T follicular helper cell (primary cell): ENCODE measurements at places on chromosomes 11 and 22.

DNA sequence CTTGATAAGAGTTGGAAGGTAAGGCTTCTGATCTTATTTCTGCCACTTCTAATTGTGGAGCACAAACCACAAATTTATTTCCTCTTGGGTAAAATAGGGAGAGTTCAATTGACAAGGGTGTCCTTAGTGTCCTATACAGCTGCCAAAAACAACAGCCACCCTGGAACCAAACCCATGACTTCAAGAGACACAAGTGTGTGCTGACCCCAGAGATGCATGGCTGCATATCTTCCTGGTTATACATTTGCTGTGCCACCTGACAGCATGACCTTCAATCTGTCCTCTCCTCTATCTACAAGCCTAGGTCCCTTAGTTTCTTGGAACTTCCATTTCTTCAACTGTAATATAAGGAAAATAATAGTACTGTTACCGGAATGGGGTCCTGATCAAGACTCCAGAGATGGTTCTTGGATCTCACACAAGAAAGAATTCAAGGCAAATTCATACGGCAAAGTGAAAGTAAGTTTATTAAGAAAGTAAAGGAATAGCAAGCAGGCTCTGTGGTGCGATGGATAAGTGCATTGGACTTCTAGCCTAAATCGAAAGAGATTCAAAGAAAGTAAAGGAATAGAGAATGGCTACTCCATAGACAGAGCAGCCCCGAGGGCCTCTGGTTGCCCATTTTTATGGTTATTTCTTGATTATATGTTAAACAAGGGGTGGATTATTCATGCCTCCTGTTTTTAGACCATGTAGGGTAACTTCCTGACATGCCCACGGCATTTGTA, 15.5 kb upstream of the TMEM123 start:
- DNase-seq, result no peak

GRCh38 chr11:75593286-75593915, 31.3 kb downstream of the SERPINH1 start:
- no peak for DNase-seq

DNA sequence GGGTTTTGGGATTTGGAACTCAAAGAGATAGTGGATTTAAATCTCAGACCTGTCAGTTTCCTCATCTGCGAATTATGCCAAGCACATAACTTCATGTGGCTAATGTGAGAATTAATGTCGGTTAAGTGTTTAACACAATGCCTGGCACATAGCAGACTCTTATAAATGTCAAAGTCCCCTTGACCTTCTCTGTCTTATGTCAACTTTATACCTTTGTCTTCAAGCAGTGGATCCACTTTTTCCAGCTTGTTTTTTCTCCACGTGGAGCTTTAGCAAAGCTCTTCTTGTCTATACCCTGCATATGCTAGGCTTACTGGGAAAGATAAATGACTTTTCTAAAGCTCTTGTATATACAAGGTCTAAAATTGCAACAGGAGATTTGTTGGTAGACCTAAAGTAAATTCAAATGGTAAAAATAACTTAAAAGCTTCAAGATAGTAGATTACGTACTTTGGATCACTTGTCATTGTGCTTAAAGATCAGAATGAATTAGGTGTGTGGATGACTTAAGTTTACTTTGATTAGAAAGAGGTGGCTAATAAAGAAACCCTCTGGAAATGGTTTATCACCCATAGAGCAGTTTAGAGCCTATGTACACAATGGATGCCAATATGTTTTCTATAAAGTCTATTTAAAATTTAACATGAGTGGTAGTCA, 318.3 kb upstream of the SORL1-AS1 start:
- no peak for DNase-seq

GRCh38 chr11:75893251-75893650, 78.2 kb downstream of the UVRAG start:
- no peak for DNase-seq

DNA sequence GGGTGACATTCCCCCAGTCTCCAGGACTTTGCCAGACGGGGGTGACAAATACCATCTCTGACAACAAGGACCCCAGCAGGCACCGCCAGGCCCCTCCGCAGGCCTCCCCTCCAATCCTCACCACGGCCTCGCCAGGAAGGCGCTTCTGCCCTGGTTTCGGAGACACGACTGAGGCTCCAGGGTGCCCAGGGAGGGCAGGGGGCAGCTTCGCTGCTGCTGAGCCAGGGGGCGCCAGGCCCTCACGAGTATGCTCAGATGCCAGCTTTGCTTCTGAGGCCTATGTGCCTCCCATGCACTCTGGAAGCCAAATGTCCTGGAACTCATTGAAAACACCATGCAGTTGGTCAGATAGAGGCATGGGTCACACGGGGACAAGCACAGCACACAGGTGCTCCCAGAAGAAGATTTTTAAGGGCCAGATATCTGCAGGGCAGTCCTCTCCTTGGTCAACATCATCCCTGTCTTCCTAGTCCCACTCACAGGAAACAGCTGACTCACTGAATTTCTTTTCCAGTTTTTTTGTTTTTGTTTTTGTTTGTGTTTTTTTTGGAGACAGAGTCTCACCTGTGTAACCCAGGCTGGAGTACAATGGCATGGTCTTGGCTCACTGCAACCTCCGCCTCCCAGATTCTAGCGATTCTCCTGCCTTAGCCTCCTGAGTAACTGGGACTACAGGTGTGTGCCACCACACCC, 19.9 kb downstream of the BID start:
- no peak for DNase-seq

DNA sequence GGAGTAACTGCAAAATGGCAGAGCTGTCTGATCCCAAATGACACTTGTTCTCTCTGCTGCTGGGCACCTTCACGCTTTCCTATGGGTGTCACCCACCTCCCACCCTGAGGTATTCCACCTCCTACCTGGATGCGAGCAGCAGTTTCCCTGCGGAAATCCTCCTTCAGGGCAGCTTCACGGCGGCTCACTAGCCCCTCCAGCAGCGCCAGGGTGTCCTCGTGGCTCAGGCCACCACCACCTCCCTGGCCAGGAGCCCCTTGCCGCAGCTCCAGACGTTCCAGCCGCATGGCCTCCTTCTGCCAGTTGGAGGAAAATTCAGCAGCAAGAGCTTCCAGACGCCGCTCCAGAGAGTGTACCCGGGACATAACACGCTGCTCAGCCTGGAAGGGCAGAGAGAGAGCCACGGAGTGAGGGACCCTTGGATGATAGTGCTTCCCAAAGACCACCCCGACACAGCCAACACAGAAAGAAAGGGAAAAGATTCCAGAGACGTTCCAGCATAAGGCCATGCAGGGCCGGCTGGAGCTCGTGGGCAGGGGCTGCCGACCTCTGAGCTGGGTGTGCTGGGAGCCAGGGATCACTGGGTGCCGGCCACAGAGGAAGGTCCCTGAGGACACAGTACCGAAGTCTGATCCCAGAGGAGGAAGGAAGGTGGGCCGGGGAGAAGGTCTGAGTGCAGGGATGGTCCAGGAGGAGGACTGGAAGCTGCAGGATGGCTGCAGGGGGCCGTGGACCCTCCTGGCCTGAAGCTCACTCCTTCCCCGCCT, 13.4 kb downstream of the SUN2 start:
- DNase-seq, result no peak

GRCh38 chr11:103668859-103669258, 367.6 kb upstream of the DDI1 start:
- no peak for DNase-seq

- DNase-seq, result no peak
Measured at GRCh38 chr11:78061921-78062311, 1.7 kb upstream of the THRSP start.

GRCh38 chr22:50225200-50225969, 19.4 kb downstream of the TUBGCP6 start:
- DNase-seq, result no peak

- DNase-seq, result no peak
Measured at GRCh38 chr11:86795949-86796348, 4.4 kb upstream of the PRSS23 start.

- DNase-seq, result no peak
Measured at GRCh38 chr11:95134491-95134890, 44.8 kb downstream of the ENDOD1 start.

- no peak for DNase-seq
Measured at GRCh38 chr11:112580864-112581263, 320.2 kb upstream of the PLET1 start.

DNA sequence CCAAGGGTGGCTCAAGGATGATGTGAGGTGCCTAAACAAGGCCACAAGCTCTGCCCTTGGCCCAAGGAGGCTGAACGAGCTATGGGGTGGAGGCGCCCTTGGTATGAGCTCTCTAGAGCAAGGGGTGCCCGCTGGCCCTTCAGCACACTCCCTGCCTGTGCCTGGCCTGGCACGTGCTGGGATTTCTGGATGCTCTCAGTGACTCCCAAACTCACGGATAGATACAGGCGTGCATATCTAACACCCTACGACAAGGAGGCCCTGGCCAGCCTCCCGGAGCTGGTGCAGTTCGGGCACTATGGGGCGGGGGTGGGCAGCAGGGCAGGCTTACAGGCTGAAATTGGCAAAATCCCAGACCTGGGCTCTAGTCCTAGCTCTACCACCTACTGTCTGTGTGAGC, 30.6 kb downstream of the SCUBE1 start:
- no peak for DNase-seq

GRCh38 chr11:112968941-112969713, 7.9 kb downstream of the NCAM1 start:
- DNase-seq, result no peak

DNA sequence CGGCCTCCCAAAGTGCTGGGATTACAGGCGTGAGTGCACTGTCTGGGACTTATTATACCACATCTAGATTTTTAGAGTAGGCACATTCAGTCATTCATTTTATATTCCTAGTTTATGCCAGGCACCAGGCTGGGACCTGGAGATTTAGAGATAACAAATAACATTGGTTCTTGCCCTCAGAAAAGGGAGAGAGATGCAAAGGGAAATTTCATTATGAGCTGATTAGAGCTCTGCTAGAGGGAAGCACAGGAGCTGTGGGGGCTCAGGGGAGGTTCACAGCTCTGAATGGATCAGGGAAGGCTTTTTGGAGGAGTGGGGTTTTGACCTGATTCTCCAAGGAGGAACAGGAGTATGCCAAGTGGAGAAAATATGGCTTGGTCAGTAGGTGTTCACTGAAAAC, 32.3 kb downstream of the MEI1 start:
- no peak for DNase-seq

GRCh38 chr22:50672471-50673230, at the start of gene SHANK3:
TSS of gene SHANK3 (plus strand) at chr22:50672823.
- no peak for DNase-seq

DNA sequence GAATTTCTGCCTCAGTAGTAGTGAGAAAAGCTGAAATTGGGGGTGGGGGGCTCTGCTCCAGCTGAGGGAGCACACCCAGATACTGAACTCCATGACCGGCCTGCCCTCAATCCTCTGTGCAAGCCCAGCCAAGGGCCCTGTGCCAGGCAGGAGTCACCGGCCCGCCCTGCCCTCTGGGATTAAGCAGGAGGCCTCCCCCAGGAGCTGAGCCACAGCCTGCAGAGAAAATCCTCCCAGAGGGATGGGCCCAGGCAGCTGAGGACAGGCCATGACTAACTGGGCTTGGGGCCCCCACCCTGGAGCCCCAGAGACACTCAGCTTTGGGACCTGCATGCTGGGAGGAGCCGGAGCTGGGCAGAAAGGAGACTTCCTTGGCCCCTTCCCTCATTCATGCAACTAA, 48.8 kb downstream of the MN1 start:
- DNase-seq, result no peak

- no peak for DNase-seq
Measured at GRCh38 chr11:61714316-61714715, 34.1 kb downstream of the DAGLA start.

DNA sequence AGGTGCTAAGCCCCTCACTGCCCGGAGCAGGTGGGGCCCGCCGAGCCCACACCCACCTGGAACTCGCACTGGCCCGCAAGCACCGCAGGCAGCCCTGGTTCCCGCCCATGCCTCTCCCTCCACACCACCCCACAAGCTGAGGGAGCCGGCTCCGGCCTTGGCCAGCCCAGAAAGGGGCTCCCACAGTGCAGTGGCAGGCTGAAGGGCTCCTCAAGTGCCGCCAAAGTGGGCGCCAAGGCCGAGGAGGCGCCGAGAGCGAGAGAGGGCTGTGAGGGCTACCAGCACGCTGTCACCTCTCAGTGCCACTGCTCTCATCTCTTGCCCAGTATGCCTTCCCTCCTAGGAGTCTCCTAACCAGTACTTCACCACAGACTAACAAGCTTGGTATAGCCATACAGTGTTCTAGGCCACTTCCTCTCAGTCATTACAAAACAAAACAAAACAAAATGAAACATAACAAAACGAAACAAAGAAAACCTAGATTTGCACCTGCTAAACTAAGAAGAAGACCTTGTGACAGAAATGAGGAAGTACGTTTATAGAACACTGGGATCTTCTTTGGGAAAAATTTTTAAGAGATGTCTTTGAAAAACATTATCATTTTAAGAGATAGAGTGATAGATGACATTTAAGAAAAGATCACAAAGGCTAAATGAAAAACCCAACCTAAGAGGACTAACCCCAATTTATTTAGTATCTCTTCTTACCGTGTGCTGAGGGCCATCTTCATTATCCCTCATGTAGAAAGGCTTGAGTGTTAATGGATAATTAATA, 47.7 kb upstream of the GAB2 start:
- no peak for DNase-seq

DNA sequence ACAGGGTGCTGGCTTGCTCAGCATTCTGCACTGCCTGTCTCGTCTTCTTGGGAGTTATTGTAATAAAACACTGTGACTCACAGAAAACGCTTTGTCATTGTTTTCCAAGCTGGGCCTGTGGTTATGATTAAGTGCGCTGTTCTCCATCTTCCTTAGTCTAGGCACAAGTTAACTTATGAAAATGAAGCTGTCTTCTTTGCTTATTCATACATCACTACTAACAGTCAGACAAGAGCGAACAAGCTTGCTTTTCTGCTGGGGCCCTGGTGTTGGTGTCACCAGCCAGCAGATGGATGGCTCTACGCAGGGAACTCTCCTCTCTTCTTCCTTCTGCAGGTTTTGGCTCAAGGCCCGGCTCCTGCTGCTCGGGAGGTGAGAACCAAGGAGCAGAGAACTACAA, 380.1 kb upstream of the SYN3 start:
- no peak for DNase-seq

DNA sequence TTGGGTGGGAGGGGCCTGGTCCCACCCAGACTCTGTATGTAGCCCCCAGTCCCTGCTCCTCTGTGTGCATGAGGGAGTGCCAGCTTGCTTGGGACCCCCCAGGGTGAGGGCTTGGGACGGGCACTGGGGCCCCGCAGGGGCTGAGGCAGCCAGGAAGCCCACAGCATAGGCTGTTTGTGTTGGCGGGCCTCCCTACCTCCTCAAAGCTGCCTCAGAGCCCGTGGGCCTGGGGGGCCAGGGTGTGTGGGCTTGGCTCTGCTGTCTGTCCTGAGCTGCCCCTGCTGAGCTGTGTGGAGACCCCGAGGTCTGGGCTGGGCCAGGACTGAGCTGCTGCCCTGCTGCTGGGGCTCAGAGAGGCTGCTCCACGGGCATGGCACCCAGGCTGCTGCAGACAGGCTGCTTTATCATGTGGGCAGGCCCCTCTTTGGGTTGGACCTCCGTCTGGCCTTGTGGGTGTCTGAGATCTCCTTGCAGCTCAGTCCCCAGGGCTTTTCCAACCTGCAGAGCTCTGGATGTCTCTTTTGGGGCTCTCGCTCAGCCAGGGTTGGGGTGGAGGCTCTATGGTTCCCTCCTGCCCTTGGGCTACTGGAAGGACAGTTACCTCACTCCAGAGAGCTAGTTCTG, 3.3 kb downstream of the TSPAN4 start:
- DNase-seq, result no peak

DNA sequence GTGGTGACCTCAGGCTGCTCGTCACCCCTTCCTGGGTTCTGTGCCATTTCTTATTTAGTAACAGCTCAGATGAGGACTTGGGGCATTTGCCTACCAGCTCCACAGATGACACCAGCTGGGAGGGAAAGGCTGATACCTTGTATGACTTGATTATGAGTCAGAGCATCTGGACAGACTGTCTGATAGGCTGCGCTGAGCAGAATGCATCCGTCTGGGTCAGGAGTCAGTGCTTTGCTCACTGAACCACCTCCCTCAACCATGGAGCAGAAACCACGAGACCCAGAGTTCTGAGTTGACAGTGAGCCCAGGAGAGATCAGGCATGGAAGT, 6.8 kb downstream of the ST14 start:
- no peak for DNase-seq
